ENCODE measurements at places on chromosomes 6 and 20.

DNA sequence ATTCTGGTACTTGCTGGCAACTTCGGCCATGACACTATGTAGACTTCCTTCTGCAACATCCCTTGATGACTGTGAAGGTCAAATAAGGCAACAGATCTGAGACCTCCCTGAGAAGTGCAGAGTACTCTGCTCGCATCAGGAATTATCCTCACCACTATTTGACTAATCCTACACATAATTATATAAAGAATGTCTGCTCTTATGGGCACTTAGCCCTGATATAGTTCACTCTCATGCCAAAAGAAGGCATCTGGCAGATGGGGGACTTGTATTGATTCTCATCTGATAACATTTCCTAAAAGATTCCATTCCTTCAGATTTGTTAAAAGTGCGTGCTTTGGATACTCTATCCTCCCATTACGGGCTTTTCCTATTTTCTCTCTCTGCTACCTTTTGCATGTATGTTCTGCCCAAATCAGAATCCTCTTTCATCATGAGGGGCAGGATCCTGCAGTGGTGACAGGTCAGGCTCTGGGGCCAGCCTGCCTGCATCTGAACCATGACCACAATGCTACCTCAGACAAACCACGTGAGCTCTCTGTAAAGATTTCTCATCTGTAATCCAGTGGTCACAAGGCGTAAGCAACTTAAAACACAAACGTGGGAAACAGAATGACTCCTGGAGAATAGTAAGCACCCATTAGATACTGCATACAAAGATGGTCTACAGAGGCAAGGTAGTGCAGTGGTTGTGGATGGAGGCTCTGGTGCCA is 134.0 kb downstream of the GJA10 start:
- no peak for DNase-seq

DNA sequence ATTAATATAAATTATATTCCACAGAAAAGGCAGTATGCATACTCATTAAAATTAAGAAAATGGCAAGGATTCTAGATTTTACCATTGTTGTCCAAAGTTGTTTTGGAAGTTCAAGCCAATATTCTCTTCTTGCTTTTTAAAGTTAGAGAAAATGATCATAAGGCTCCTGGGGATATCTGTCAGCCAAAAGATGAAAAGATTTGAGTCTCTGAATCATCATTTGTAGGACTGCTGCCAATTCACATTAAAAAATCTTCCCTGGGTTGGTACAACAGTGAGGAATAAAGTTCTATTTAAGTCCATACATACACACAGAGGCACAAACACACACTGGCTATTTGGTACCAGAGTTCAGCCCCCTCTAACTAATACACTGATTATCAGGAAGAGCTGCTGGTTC is 620.1 kb downstream of the COL12A1 start:
- no peak for DNase-seq

- DNase-seq, result no peak
These were observed 29.5 kb downstream of the PXDC1 start for GRCh38 chr6:3721810-3722621.

- DNase-seq, result no peak
These were observed 15.4 kb downstream of the SNPH start for GRCh38 chr20:1281279-1282057.

DNA sequence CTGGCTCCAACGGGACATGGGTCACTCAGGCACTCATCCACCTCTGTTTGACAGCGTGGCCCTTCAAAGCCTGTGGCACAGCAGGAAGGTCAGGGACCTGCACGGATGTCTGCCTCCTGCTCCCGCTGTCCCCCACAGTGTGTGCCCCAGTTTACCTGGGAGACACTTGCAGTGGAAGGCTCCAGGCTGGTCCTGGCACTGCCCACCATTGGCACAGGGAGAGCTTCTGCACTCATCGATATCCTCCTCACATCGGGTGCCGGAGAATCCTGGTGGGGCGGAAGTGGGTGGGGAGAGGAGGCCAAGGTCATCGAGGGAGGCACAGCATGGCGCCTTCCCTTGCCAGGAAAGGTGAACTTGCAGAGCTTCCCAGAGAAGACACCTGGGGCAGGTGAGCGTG is 6.9 kb downstream of the NOTCH4 start:
- no peak for DNase-seq

DNA sequence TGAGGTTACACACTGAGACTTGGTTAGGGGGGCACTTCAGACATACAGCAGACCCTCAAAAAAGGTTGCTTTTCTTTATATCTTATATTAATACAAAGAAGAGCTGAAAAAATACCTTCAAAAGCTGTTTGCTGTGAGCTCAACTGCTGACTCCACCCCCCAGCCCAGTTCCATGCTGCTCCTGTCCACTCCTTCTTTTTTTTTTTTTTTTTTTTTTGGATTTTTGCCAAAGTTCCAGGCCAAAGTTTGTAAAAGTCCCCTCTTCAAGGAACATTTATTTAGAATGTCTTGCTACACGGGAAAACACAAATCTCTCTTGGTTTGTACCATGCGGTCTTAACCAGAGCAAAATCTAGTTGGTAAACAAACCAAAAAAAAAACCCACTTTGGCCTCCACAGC is 85.3 kb upstream of the AKAP12 start:
- no peak for DNase-seq

DNA sequence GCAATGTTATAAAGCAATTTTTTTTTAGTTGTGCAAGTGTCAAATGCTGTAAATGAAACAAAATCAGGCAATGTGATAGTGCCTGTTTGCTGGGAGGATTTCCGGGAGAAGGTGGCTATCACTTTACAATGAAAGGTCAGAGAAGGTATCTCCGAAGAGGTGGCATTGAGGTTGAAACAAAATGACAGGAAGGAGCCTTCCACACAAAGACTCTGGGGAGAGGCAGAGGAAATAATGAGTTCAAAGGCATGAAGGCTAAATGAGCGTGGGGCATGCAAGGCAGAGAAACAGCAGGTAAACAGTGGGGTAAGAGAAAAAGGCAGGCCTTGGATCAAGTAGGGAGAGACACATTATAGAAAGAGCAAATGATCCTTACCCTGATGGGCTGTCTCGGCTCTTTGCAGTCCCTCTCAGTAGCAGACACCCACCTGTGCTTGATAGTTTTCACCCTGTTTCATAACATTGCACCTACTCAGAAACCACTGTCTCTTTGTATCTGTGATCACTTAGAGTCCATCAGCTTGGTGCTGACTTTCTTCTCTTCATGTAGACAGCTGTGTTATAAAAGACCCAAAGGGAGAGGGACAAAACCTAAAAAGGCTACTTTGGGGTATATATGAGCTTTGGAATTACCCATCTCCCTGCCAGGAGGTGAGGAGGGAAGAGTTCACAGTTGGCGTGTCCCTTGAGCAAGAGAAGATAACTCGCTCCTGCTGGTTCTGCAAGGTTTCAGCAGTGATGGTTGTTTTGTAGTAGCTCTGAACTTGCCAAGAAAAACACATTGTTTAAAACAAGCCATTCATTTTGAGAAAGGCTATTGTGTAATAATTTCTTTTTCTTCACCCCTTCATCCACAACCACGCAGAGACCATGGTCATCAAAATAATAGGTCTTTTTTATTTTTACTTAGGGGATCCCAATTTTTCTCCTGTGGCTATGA is 22.3 kb downstream of the NRN1 start:
- DNase-seq, result no peak

GRCh38 chr6:45772051-45772450 is 243.6 kb downstream of the CLIC5 start:
- DNase-seq, result no peak

DNA sequence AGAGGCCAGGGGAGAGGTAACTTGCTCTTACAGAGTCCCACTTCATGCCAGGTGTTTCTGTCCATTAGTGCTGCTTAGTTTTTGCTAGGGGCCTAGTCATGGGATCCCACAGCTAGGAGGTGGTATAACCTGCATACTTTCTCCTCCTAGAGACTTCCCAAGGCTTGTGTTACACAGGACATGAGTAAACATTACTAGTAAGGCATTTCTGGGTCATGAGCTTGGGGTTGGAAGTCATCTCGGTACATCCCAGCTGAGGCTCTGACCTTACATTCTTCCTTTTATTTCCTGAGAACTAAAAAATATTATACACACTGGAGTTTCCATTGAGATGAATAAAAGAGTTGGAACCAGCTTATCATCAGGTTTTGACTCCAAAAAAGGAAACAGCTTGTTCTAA is 20.9 kb upstream of the PNPLA1 start:
- no peak for DNase-seq

GRCh38 chr6:150546457-150546856 is 53.2 kb upstream of the PLEKHG1 start:
- DNase-seq, result no peak

- DNase-seq, result peak; percentile 74
These were observed 15.1 kb downstream of the HMGN4 start for GRCh38 chr6:26553264-26553634.

DNA sequence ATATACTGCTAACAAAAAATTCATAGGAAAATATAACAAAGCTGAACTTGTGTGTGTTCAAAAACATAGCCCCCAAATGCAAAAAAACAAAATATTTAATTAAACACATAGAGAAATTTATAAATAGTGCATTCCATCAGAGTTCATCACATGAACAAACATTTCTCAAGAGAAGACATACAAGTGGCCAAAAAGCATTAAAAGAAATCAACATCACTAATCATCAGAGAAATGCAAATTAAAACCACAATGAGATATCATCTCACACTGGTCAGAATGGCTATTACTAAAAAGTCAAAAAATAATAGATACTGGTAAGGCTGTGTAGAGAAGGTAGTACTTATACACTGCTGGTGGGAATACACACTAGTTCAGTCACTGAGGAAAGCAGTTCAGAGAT is 39.6 kb upstream of the ADGRG6 start:
- DNase-seq, result no peak

GRCh38 chr6:124703541-124703940 is 258.7 kb upstream of the RNF217 start:
- DNase-seq, result no peak

DNA sequence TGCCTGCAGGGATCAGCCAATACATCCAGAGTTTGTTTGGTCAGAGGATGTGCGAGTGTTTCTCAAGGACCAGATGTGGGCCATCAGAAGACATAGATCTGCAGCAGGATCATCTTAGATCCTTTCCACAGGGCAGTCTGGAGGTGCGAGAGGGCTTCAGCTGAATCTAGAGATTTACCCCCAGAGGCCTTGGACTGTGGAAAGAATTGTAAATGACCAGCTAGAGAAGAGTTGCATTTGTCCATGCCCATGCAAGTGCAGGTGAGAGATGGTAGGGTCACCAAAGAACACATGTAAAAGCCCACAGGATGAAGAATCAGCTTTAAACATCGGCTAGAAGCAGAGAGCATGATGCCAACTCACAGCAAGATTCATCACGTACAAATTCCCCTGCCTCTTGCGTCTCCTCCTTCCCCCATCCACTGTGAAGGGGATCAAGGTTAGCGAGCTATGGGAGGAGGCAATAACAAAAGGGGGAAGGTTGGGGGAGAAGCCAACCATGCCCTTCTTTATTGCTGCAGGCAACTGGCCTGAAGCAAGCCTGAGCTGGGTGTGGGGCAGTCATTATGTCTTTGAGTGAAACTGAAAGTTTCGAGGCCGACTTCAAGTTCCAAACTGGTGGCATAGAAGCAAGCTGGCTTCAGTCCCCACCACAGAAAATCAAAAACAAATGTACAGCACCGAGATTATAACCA is 83.5 kb downstream of the SCML4 start:
- DNase-seq, result no peak

DNA sequence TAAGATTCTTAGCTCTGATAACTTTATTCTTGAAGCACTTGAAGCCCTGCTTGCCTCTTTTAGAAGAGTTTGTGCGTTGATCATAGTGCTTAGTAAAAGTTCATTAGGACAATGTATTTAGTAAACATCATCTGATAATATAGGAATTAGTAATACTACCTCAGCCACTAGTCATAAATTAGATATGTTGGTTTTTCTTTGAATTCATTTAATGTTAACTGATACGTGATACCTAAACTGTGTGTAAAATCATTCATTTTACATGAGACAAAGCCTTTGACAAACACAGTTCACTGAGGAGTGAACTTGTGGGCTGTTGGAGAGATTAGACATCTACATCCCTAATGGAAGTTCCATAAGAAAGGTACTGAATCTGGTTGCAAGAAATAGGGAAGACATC is 91.6 kb downstream of the RNF217 start:
- no peak for DNase-seq

GRCh38 chr6:129276986-129277385 is 394.0 kb downstream of the LAMA2 start:
- no peak for DNase-seq

- DNase-seq, result no peak
These were observed 40.4 kb downstream of the DUSP22 start for GRCh38 chr6:332671-333070.

DNA sequence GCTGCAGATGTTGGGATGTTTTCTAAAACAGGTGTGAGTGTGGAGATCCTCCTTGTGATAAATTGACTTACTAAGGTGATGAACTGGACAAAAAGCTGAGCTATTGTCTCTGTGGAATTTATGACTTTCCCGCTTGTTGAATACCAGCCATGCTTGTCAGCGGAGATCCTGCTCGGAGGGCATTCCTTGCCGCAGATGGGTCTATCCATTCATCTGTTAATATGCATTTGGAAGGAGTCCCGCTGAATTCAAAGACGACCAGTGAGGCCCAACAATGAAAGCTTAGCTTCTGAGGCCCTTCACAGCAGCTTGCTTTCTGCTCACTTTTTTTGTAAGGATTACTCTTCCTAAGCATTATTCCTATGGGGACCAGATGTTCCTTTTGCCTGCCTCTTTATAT is 124.9 kb downstream of the TIAM2 start:
- DNase-seq, result no peak

DNA sequence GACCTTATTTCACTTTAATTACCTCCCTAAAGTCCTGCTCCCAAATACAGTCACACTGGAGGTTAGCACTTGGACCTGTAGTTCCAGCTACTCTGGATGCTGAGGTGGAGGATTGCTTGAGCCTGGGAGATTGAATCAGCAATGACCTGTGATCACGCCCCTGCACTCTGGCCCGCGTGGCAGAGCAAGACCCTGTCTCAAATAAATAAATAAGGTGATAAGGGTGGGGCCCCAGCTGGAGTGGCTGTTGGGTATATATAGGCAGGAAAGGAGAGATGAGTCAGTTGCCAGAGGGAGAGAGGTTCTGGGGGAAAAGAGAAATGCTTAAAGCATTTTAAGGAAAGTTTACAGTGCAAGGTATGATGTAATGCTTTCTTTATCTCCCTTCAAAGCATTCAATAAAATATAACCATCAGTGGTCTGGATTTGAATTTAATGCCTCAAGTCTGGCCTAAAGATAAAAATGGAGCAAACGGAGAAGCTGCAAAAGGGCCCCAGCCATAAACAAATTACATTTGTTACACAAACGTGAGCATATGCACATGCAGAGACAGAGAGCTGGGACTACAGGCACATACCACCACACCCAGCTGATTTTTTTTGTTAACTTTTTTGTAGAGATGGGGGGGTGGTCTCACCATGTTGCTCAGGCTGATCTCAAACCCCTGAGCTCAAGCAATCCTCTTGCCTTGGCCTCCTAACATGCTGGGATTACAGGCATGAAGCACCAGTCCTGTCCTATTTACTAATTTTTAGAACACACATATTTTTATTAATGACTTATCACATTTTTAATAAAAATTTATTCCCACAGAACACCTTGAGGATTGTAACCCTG is 6.1 kb upstream of the PM20D2 start:
- no peak for DNase-seq
